Activated B cell treated with CpG ODN at 0.5 μM for 24 hours (primary cell): ENCODE measurements at places on chromosomes 1 and 21.

DNA sequence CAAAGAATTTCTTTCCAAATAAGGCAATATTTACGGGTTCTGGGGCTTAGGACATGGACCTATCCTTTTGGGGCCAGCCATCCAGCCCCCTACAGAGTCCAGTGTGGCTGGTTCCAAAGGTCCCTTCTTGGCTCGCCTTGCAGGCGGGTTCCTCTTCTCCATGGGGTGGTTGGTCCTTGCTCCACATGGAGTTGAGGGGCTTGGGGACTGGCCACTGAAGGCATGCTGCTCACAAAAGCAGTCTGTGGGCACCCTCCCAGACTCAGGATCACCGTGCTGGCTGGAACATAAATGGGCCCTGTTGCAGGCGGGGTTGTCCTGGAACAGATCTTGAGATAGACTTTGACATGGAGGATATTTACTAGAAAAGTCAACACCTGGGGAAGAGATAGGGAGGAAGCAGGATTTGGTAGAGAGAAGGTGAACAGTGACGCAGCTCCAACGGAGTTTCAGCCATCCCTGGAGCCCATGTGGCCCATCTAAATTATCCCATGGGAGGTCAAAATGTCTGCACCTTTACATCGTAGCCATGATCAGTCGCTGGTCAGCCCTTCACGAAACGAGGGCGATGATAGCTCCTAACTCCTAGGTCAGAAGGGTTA lies 39.1 kb upstream of the LRP8 start:
- peak overlapping the region; percentile 95 for H3K27ac ChIP-seq
- no peaks in the 10 kb centered on the region for H3K27me3 ChIP-seq
- peak overlapping the region; percentile 91 for H3K4me3 ChIP-seq
- H3K4me1 ChIP-seq = peaks cover 47% of the 10 kb centered on the region

- H3K36me3 ChIP-seq = no peaks in the 10 kb centered on the region
- no peak overlapping the region for H3K4me3 ChIP-seq
- no peaks in the 10 kb centered on the region for H3K4me1 ChIP-seq
- no peak overlapping the region for H3K27ac ChIP-seq
- no peak for DNase-seq
Measured at GRCh38 chr1:43473463-43473862, 19.7 kb upstream of the HYI start.

GRCh38 chr1:113617438-113618141 lies 141.7 kb downstream of the PHTF1 start:
- H3K4me3 ChIP-seq = no peak overlapping the region
- H3K4me1 ChIP-seq = no peaks in the 10 kb centered on the region
- H3K36me3 ChIP-seq = no peaks in the 10 kb centered on the region
- peaks cover 2% of the 10 kb centered on the region for H3K27me3 ChIP-seq

- no peaks in the 10 kb centered on the region for H3K36me3 ChIP-seq
- no peak overlapping the region for H3K4me3 ChIP-seq
- peaks cover 7% of the 10 kb centered on the region for H3K27me3 ChIP-seq
- H3K27ac ChIP-seq = no peak overlapping the region
- no peaks in the 10 kb centered on the region for H3K4me1 ChIP-seq
Measured at GRCh38 chr1:23402286-23403037, 22.1 kb downstream of the TCEA3 start.

GRCh38 chr1:32180186-32181060 lies 948 bp downstream of the TXLNA start:
- peaks cover 44% of the 10 kb centered on the region for H3K4me1 ChIP-seq
- no peaks in the 10 kb centered on the region for H3K27me3 ChIP-seq
- peak overlapping the region; percentile 83 for H3K27ac ChIP-seq
- peak overlapping the region; percentile 90 for H3K4me3 ChIP-seq
- DNase-seq = peak; percentile 31

DNA sequence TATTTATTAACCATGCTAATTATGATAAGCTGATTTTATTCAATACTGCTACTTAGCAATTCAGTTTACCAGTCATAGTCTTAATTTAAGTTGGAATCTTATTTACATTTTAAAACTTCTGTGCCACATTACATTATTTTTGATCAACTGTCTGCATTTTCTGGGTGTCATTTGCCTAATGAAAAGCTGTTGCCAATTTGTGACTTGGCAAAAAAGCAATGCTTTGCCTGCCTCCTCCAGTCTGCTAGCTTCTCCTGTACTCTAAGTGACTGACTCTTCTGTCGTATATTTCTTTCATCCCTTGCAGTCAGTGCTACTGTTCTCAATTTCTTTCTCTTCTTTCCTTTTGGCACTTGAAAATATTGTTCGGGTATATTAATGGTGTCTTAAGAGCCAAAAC lies 5.6 kb upstream of the IVNS1ABP start:
- peaks cover 9% of the 10 kb centered on the region for H3K4me1 ChIP-seq
- H3K4me3 ChIP-seq = no peak overlapping the region
- H3K27ac ChIP-seq = no peak overlapping the region
- no peaks in the 10 kb centered on the region for H3K27me3 ChIP-seq
- DNase-seq = no peak

GRCh38 chr1:199857108-199857507 lies 170.4 kb upstream of the NR5A2 start:
- H3K27me3 ChIP-seq = peaks cover 9% of the 10 kb centered on the region
- H3K4me3 ChIP-seq = no peak overlapping the region
- H3K27ac ChIP-seq = no peak overlapping the region
- DNase-seq = no peak
- no peaks in the 10 kb centered on the region for H3K36me3 ChIP-seq

DNA sequence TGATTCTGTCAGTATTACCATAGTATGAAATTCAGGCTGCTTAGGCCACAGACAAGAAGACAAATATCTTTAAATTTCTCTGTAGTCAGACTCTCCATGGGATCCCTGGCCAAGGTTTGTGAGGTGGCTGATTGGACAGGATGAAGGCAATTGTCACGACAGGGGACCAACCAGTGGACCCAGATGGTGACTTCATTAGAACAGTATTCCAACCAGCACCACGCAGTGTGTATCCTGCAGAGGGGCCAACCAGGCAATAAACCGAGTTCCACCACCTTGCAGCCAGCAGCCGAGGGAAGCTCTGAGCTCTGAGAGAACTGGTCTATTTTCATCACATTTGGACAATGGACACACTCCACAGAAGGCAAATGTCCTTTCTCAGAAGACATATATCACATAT lies 16.1 kb downstream of the DSCAM start:
- H3K4me3 ChIP-seq = no peak overlapping the region
- no peaks in the 10 kb centered on the region for H3K27me3 ChIP-seq
- H3K27ac ChIP-seq = no peak overlapping the region
- no peaks in the 10 kb centered on the region for H3K36me3 ChIP-seq
- no peaks in the 10 kb centered on the region for H3K4me1 ChIP-seq

GRCh38 chr21:26171258-26172100 lies 909 bp upstream of the APP start:
- DNase-seq = no peak
- peaks cover 6% of the 10 kb centered on the region for H3K36me3 ChIP-seq
- H3K27me3 ChIP-seq = peaks cover 8% of the 10 kb centered on the region
- peak overlapping the region; percentile 91 for H3K4me3 ChIP-seq

DNA sequence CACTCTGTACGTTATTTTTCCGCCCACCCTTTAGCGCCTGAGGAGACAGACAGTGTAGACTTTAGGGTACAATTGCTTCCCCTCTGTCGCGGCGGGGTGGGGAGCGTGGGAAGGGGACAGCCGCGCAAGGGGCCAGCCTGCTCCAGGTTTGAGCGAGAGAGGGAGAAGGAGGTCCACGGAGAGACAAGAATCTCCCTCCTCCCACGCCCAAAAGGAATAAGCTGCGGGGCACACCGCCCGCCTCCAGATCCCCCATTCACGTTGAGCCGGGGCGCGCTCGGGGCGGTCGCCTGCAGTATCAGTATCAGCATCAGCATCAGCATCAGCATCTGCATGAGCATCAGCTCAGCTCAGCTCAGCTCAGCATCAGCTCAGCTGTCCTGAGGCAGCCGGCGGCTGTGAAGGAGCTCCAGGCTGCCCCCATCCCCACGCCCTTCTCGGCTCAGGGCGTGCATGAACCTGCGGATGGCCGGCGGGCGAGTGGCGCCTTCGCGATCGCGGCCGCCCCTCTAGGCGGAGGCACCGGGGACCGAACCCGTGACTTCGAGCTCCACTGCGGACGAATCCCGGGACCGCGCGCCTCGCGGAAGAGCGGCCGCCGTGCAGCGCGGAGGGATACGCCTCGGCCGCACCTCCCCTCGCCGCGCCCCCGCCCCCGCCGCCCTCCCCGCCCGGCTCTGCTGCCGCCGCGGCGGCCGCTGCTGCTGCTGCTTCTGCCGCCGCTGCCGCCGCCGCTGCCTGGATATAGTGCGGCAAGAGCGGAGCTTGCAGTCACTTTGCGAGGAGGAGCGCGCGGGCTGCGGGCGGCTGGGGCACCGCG lies at the start of gene NCAM2:
Gene NCAM2 (plus strand): TSS at position 774 of the 820 bp plus-strand sequence.
- no peaks in the 10 kb centered on the region for H3K36me3 ChIP-seq
- no peak within 1 kb of the TSS for H3K27ac ChIP-seq
- peak within 1 kb of the TSS; percentile 78 for H3K4me3 ChIP-seq
- DNase-seq = peak; percentile 44
- peaks cover 21% of the 10 kb centered on the region for H3K27me3 ChIP-seq

DNA sequence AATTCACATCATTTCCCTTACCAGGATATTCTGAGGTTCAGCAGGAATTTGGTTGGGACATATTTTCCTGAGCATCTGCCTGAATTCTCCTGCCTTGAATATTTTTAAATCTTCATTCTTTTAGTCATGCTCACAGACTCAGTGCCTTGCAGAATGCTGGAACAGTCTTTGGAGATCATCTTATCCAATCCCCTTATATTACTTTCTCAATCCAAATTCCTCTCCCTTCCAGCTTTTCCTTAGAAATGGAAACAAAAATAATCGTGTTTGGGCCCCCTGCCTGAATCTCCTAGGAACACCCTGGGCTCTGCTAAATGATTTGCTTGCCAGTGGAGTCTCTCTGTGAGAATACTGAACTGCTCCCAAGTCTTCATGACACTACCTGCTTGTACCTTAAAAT lies 38.4 kb downstream of the LHX8 start:
- DNase-seq = no peak
- H3K4me3 ChIP-seq = no peak overlapping the region
- no peaks in the 10 kb centered on the region for H3K4me1 ChIP-seq
- no peaks in the 10 kb centered on the region for H3K27me3 ChIP-seq
- H3K36me3 ChIP-seq = no peaks in the 10 kb centered on the region

GRCh38 chr1:209829716-209830115 lies 1.9 kb downstream of the UTP25 start:
- no peak overlapping the region for H3K27ac ChIP-seq
- H3K4me3 ChIP-seq = peak overlapping the region; percentile 97
- peaks cover 32% of the 10 kb centered on the region for H3K4me1 ChIP-seq
- peaks cover 3% of the 10 kb centered on the region for H3K27me3 ChIP-seq

- no peaks in the 10 kb centered on the region for H3K36me3 ChIP-seq
- H3K27me3 ChIP-seq = peaks cover 2% of the 10 kb centered on the region
- H3K27ac ChIP-seq = peak overlapping the region; percentile 69
- no peak for DNase-seq
Measured at GRCh38 chr1:198929961-198930599, 291.2 kb downstream of the PTPRC start.

DNA sequence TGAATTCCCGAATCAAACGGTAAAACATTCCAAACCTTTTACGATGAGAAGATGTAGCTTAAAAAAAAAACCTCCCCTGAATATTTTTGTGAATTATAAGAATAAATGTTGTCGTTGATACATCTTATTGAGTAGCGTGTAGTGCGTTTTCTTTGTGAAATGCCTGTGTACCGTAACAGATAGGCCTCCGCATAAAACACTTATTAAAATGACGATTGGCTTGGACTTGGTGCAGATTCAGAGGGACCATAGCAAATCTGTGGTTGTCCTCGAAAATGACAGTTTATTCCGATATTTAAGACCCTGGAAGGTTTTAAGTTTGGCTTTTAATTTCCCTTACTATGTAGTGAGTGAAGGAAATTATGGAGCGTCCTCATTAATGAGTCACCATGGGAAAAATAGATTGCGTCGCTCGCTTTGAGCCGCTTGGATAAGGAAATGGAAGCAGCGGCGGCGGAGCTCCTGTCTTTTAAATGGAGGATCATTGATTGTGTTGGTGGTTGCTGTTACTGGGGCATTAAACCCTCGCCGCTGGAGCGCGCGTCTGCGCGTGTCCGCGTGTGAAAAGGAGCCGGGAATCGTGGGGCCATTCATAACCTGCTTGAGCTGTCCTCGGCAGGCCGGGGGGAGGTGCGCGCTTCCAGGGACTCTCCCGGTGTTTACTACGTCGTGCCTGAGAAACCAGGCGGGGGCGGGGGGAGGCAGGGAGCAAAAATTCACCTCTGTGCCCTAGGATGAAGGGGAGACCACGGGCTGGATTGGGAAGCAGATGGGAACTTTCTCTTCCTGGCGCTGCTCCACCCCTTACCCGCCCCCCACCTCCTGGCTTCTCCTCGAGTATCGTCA lies 1.6 kb downstream of the SPEN start:
- H3K27me3 ChIP-seq = no peaks in the 10 kb centered on the region
- DNase-seq = peak; percentile 49
- peaks cover 60% of the 10 kb centered on the region for H3K4me1 ChIP-seq
